ENCODE measurements at places on chromosomes 6 and 20.
A peak's percentile ranks its signal among the peaks of the same experiment; 100 is the strongest.

GRCh38 chr20:36629719-36630681, 16.0 kb downstream of the SLA2 start:
- no peak for DNase-seq

DNA sequence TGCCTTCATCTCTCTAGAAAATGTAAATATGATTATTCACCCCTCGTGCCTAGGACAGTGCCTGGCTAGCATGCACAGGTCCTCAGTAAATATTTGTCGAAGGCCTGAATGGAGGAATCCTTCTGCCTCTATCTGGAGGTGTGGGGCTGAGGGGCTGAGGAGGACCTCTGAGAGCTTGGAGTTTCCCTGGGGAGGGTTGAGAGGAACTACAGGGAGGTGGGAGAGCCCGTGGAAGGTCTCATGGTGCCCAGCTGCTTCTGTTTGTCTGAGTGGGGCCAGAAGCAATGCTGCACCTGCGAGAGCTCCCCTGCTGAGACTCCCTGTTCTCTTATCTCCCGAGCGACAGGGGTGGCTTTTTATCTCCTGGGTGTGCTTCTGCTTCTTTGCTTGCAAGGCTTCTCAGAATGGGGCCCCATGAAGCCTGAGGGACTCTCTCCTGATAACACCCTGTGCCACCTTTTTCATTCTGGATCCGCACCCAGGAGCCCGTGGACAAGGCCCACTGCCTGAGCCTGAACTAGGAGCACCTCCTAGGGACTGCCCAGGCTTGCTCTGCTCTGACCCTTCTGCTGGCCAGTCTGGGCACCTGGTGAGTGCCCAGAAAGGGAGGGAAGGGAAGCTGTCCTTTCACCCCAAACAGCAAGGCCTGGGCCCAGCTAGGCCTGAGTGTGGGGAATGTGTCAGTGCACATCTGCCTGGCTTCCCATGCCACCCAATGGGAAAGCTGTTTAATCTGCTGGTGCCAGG, 2.4 kb downstream of the SLC29A1 start:
- DNase-seq, result no peak

DNA sequence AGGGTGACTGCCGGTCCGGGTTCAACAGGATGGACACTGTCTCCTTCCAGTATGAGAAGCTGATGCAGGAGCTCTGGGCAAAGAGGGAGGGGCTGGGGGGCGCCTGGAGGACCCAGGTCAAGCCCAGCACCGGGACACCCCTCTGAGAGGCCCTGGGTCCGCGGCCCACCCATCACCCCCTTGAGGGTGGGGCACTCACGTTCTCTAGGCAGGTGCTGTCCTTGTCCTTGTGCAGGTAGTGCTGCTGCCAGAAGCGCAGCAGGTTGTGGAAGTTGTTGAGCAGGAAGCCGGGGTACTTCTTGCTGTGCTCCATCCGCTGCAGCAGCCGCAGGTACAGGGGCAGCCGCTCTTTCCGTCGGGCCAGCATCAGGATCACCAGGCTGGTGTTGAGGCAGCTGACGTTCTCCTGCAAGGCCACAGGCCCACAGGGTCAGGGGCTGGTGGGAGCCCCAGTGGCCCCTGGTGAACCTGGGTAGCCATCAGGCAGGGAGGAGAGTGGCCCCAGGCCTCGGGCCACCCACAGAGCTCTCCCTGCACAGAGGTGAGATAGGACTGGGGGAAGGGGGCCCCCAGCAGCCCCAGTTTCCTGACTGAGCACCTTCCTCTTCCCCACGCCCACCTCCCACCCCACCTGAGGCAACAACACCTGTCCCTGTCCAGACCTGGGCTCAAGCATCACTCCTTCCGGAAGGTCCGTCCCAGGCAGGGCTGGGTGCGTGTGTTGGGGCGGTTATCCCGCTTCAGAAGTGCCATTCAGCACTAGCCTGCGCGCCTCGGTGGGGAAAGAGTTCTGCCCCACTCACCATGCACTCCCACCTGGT, 47.8 kb downstream of the MYH7B start:
- no peak for DNase-seq

DNA sequence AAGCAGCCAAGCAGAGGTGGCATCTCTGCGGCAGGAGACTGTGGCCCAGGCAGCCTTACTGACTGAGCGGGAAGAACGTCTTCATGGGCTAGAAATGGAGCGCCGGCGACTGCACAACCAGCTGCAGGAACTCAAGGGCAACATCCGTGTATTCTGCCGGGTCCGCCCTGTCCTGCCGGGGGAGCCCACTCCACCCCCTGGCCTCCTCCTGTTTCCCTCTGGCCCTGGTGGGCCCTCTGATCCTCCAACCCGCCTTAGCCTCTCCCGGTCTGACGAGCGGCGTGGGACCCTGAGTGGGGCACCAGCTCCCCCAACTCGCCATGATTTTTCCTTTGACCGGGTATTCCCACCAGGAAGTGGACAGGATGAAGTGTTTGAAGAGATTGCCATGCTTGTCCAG, 5.9 kb upstream of the PHF1 start:
- DNase-seq, result no peak

DNA sequence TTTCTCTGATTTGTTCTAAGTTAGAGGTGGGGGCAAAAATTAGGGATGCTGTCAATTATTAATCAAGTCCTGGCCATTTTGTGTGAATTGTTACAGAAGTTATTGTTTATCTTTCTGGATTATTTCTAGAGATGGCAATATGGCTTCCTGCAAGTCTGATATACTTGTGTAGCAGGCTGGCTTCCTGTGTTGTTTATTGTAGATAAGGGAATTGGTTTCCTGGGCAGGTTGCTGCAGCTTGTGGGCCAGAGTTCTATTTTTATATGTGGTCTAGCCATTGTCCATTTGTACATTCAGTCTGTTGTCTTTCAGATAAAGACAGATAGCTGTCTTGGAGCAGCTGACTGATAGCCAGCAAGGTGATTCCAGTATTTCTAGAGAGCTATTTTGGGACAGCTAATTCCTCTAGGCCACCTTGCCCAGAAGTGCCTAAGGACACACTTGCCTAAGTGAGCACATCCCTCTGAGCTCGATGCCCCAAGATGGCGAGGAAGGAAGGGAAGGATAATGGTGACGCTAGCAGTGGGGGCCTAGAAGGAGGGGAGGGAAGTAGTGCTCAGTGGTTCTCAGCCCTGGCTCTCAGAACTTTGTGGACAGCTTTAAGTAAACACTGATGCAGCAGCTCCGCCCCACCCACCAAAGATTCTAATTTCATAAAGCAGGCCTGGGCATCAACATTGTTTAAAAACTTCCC, 25.5 kb downstream of the DDO start:
- no peak for DNase-seq

- DNase-seq, result no peak
These were observed 471.4 kb upstream of the SLC35B3 start for GRCh38 chr6:8906699-8907098.

GRCh38 chr6:68880050-68880813, 245.2 kb downstream of the ADGRB3 start:
- DNase-seq, result peak; percentile 22

DNA sequence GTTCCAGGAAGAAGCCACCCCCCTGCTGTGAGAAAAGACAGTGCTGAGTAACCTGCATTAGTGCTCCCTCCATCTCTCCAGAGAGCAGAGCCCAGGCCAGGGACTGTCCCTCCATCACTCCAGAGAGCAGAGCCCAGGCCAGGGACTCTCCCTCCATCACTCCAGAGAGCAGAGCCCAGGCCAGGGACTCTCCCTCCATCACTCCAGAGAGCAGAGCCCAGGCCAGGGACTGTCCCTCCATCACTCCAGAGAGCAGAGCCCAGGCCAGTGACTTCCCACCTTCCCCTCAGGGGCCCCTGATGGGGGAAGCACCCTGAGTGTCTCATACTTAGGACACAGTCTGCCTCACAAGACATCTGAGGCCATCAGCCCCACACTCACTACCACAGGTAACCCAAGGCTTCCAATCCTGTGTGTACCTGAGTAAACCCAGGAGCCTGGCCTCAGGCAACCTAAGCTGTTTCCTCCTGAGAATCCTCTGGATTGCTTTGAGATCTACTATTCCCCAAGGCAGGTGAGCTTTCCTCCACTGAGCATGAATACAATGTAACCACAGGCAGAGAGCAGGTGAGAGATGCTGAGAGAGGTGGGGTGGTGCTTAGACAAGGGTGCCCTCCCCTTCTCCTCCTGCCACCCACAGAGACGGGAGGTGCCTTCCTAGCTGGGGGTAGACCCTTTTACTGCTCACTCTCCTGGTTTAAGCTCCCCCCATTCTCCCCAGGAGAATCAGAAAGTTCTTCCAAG, 4.9 kb downstream of the TBXT start:
- DNase-seq, result no peak

GRCh38 chr6:112525749-112526148, 178.6 kb downstream of the RFPL4B start:
- no peak for DNase-seq

DNA sequence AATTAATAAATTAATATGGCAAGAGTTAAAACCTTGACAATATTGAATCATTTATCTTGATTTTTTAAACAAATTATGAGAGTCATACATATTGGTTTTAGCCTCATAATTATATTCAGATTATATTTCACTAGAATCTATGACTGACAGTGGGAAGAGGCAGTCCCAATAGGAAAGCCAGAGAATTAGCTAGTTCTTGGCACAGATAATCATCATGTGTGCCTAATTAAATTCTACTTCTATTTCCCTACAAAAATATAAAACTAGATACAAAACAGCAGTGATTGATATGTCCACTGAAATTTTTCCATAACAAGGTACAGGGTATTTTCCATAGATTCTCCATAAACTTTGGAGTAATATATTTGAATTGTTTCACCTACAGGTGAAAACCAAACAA, 38.6 kb downstream of the COL9A1 start:
- DNase-seq, result no peak

- DNase-seq, result no peak
These were observed 25.1 kb upstream of the AVP start for GRCh38 chr20:3109350-3110302.

- DNase-seq, result no peak
These were observed 22.7 kb downstream of the SYNDIG1 start for GRCh38 chr20:24492031-24492607.

DNA sequence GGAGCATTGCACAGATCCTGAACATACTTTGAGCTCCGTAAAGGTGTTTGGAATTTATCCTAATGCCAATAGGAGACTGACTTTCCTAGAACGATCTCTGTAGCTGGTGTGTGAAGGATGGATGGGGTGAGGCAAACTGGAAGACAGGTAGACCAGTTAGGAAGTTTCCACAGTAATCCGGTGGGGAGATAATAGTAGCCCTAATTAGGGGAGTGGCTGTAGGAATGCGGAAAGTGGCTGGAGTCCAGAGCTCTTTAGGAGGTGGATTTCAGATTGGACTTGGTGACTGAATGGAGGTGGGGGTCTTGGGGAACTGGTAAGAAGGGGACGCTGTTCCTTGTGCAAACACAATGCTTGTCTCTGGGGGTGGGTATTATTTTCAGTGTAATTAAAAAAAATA, 146.3 kb downstream of the SOX4 start:
- DNase-seq, result no peak
